ENCODE measurements at places on chromosomes 7 and 10.

- DNase-seq, result no peak
Measured at GRCh38 chr7:111770116-111770515, 207.8 kb upstream of the IMMP2L start.

- DNase-seq, result no peak
Measured at GRCh38 chr10:68192113-68192512, 39.8 kb downstream of the ATOH7 start.

GRCh38 chr7:96723622-96724021 is 14.0 kb upstream of the SEM1 start:
- no peak for DNase-seq

DNA sequence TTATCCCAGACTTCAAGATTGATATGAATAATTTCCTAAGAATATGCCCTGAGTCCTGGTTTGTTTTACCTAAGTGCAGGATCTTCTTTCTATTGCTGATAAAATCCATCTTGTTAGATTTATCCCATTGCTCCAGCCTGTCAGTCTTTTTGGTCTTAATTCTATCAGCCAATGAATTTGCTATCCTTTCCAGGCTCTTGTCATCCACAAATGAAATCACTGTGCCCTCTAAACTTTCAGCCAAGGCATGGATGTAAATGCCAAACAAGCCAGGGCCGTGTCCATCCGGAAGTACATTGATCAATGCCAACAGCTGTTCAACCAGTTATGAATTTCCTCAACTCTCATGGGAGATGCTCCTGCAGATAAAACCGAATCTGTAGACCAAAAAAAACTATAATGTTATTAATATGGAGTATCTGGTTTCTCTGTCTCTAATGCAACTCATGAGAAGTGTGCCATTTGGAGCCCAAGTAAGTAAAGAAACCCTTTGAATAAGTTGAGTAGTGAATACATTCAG is 40.0 kb downstream of the NPY start:
- no peak for DNase-seq

GRCh38 chr10:13949844-13950542 is 363.2 kb downstream of the PRPF18 start:
- DNase-seq, result peak; percentile 86

DNA sequence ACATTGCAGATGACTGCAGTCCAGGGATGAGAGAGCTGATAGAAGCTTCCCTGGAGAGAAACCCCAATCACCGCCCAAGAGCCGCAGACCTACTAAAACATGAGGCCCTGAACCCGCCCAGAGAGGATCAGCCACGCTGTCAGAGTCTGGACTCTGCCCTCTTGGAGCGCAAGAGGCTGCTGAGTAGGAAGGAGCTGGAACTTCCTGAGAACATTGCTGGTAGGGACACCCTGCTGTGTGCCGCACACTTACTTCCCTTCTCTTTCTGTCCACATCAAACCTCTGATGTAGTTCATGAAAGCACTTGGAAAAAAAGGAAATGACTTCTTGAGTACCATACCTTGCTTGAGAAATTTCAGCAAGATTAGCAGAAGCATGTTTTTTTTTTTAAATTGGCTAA is 25.3 kb downstream of the MAP3K8 start:
- DNase-seq, result no peak

DNA sequence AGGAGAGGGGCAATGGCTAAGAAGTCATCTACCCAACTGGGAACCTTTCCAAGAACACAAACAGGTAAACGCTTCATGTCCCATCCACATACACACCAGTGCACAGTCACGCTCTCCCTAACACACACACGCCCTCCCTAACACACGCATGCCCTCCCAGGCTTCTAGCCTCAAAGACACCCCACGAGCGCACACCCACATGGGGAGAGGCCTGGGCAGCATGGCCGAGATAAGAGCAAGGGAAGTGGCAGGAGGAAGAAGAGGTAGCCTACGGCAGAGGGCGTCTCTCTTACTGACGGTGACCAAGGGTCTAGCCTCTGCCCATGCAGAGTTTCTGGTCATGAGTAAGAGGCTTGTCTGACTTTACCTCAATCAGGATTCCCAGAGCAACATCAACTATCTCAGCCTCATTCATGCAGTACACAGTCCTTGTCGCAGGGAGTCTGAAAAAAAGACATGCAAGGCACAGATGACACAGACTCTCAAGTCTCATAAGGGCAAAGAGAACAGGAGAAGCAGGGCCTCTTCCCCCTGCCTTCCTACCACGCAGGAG is 3.1 kb downstream of the CYREN start:
- DNase-seq, result no peak

DNA sequence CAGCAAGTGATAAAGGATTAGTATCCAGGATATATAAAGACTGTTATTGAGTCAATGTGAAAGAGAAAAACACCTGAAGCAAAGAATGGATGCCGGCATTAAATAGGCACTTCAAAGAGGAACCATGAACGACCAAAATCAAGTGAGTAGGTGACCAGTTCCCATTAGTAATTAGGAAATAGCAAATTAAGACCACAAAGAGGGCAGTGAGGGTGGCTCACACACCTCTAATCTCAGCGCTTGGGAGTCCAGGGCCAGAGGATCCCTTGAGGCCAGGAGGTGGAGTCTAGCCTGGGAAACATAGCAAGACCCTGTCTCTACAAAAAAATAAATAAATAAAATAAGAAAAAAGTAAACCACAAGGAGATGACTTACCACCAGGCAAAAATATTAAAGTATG is 1.5 kb upstream of the ANTXRL start:
- DNase-seq, result no peak

GRCh38 chr7:157301610-157302120 is 35.1 kb upstream of the DNAJB6 start:
- DNase-seq, result no peak

DNA sequence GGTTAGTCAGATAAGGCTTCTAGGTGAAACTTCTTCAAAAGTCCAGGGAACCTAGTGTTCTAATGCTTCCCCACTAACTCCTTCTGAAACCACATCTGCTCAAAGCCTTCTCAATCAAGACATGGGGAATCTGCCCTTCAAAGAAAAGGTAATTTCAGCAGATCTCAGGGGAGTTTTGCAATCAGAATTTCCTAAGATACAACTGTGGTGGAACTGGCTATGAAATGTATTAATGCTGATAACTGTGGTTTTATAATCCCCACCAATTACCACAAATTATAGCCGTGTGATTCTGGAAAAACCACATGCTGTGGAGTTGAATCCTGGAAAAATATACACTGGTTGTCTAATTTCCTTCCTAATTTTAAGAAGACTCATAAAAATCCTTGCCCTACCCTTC is 233.8 kb downstream of the SORCS1 start:
- DNase-seq, result no peak

GRCh38 chr7:128167042-128167701 is 73.9 kb upstream of the LEP start:
- DNase-seq, result no peak

DNA sequence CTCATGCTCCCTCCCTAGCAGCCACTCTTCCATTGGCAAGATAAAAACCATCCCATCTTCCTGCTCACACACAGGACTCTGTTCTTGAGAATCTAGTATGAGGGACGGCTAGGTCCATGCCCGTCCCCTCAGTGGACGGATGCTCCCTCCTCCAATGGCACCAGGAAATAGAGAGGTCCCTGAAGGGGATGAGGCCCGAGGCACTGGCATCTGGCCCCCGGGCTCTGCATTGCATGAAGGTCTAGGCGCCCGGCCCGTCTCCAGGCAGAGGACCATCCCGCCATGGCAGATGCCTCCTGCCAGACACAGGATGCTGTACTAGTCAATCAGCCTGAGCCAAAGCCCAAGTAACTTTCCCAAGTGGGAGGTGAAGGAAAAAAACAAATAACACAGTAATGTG is 15.0 kb downstream of the PRKAG2 start:
- DNase-seq, result no peak

- no peak for DNase-seq
Measured at GRCh38 chr7:101915000-101915399, 97.6 kb downstream of the CUX1 start.

DNA sequence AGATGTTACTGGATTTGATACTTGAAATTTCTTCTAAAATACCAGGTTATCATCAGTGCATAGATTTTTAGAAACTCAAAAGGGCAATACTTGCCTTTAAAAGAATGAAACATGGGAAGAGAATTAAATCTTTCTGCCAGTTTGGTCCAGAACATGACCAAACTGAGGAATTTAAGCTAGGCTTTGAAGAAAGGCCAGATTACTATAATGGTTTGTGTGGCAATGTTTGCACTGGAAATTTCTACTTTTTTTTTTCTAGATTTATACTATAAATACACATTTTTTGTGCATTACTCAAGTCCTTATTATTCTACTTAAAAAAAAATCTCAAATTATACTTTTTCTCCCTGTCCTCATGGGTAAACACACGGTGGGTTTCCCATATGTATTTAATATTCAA is 9.2 kb downstream of the MKX start:
- no peak for DNase-seq

GRCh38 chr7:30247541-30248401 is 36.6 kb upstream of the ZNRF2 start:
- no peak for DNase-seq

DNA sequence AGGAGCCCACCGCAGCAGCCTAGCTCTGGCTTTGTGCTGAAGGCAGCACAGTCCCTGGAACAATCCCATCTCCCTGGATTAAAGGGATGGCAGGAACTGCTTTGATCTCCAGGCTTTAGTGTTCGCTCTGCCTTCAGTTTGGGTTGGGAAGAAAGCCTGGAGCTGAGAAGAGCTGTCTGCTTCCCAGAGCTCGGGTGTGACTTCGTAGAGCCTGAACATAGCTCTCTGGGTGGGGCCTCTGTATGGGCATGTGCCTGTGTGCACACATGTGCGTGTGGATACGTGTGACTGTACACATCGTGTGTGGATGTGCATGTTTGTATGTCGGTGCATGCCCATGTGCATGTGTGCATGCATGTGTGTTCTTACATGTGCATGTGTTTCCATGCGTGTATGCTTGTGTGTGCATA is 8.7 kb downstream of the ADCY1 start:
- no peak for DNase-seq

DNA sequence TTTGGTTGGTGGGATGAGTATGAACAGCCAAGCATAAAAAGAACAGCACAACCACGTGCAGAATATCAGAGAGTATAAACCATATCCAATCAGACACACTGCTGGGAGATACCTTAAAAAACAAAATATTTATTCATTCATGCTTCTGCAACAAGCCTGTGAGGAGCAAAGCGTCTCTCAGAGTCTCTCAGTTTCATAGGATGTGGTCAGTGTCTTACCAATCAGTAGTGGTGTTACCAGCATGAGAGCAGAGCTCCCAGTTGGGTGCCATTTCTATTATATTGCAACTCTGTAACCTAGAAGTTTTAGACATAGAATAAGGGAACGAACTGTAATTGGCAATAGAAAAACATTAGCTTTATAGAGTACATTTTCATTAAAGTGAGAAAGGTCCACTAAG is 445.9 kb upstream of the LRRN3 start:
- DNase-seq, result no peak

GRCh38 chr7:45677311-45677900 is 103.2 kb downstream of the ADCY1 start:
- DNase-seq, result no peak

- DNase-seq, result no peak
Measured at GRCh38 chr7:19181634-19182033, 36.4 kb upstream of the FERD3L start.

GRCh38 chr10:123769647-123770046 is 103.5 kb downstream of the GPR26 start:
- no peak for DNase-seq

GRCh38 chr7:26326211-26326610 is 34.5 kb downstream of the SNX10 start:
- DNase-seq, result no peak

DNA sequence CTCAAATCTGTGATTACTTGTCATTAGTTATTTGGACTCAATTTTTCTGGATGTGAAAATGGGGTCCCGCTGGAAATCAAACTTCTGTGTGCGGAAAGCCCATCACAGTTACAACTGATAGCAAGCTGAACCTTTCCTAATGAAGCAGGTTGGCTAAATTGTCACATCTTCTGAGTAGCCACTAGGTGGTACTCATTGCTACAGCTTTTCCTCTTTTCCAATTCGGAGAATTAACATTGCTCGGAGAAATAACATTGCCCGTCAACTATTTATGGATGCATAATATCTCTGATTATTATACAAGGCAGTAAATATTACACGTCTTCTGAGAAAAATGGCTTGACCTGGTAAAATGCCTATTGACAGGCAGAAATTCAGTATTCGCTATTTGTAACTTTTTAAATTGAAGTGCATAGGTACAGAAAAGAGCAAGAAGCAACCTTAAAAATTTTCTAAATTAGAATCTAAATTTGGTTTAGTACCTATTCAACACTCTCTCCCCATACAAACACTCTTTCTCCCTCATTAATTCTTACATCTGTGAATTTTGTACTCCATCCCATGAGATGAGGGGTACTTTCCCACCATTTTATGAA is 17.3 kb upstream of the BLOC1S2 start:
- no peak for DNase-seq

GRCh38 chr7:136326045-136326609 is 349.0 kb upstream of the MTPN start:
- no peak for DNase-seq

GRCh38 chr7:92268921-92269320 is 23.1 kb downstream of the ANKIB1 start:
- DNase-seq, result no peak

- DNase-seq, result no peak
Measured at GRCh38 chr10:71899665-71900412, 48.8 kb upstream of the PSAP start.

DNA sequence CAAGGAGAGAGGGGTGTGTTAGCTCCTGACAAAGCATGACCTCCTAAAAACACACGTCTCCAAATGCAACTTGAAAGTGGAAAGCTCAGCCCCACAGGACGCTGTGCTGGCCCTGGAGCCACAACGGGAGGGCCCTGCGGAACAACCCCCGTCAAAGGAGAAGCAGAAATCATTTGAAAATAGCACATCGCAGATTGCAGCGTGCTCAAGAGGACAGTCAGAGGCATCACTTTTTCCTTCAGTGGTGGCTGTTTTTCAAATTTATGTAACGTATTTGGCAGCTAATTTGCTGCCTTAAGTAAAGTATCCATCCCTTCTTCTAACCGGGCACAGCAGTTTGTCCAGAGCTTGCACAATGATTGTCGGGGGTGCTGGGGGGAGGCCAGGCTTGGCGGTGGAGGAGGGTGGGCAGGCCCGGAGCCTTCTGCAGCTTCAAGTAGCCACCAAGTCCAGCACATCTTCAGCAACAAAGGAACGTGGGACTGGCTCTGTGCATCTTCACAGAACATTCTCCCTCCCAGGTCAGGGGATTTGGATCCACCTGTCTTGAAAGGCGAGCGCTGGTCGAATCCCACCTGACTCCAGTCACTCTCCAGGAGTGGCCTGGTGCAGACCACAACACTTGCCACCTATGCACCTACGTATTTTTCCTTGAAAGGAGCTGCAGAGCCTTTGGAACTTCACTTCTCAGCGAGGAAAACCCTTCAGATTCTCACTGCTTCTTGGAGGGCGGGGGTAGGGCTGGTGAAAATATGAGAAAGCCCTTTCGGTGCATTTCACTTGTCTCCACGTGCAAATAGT is 346.3 kb downstream of the DNAJB6 start:
- DNase-seq, result no peak

DNA sequence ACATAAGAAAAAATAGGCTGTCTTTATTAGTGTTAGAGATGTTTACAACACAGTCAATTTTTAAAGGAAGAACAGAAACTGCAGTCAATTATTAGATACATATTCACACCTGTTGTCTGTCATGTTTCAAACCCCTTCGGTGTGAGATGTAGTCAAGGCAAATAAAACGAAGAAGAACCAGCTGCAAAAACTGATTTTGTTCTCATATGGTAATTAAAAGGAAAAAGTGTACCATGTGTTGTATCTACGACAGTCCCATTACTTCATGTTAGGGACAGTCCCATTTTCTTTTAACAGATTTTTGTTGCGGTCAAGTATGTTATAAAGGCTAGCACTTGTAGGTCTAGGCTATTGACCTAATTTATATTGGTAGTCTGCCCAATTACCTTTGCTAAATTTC is 149.4 kb downstream of the LRRN3 start:
- DNase-seq, result no peak

Measured in GM04503 (cell line).